Inflammatory macrophage treated with lipopolysaccharide for 1 hour (primary cell): ENCODE measurements at places on chromosomes 2 and 18.

GRCh38 chr2:199851883-199852282 is 891 bp upstream of the FTCDNL1 start:
- DNase-seq = no peak

- no peak for DNase-seq
Measured at GRCh38 chr2:75243219-75243618, 43.9 kb upstream of the TACR1 start.

DNA sequence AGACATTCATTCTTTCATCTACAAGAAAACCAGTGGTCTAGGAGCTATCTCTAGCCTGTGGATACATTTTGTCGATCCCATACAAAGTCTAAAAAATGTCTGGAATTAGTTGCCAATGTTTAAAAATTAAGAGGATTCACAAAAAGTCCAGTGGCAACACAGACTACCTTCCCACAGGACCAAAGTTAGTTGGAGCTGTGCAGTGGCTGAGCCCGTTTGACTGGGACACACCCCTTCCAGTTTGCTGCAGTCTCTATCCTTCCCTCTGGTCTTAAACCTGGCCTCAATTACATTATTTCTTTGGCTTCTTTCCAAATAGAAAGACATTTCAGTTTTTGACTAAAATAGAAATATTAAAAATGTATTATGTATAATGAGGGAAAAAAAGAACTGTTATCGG is 18.6 kb downstream of the SLC16A14 start:
- DNase-seq = no peak

GRCh38 chr2:73283545-73284295 is 558 bp downstream of the FBXO41 start:
- no peak for DNase-seq

GRCh38 chr18:77254711-77255405 is 5.2 kb downstream of the GALR1 start:
- no peak for DNase-seq

- no peak for DNase-seq
Measured at GRCh38 chr2:225236769-225237323, 162.7 kb upstream of the NYAP2 start.

GRCh38 chr2:169362118-169362893 is at the start of gene LRP2:
LRP2 (minus strand) TSS chr2:169362534; CDS start chr2:169362399, 135 bp downstream.
- DNase-seq = no peak
